ENCODE measurements at places on chromosomes 3 and 15.

GRCh38 chr15:31977812-31978661 is 52.3 kb upstream of the CHRNA7 start:
- DNase-seq = peak; percentile 55

DNA sequence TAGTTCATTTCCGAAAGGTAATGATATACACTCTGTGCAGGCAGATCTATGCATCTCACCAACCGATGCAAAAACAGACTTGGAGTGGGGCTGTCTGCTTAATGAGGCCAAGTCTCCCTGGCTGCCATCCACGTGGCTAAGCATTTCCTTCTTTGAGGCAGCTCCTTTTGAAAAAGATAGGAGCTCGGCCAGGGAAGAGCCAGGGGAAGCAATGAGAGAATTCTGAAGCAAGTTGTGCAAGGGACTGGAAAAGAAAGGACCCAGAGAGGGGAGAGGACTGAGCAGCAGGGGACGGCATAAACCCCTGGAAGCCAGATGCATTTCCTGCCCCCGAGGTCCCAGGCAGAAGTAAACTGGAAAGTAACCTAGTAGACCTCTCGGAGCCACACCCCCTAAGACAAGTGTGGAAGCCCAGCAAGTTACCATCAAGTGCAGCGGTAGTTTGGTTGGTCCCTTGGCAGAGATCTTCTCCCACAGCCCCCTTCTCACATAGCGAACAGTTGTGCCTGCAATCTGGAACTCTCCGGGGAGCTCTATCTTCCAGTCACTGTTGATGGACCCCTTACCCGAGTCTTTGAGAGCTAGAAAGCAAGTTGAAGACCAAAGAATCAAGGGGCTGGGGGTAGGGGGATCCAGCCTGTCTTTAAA is 288.2 kb downstream of the ADAMTS17 start:
- DNase-seq = no peak

DNA sequence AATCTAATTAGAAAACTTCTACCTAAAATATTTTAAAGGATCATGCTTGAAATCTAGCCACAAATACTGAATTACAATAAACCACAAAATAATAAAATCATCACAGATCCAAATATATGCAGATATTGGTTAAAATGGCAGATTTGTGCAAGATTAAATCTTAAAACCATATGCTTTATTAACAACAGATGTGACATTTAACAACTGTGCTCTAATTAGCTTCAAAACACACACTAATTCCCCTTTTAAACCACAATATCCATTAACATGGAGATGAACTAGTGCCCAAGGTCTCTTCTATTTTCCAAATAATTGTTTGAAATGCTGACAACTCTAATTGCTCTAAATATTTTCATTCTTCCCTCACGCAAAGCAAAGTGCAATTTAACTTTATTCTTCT is 1530.3 kb downstream of the SI start:
- no peak for DNase-seq

GRCh38 chr3:18144571-18144970 is 280.6 kb downstream of the SATB1 start:
- DNase-seq = no peak

- DNase-seq = no peak
Measured at GRCh38 chr15:78213425-78213750, 21.0 kb downstream of the ACSBG1 start.

GRCh38 chr3:172129850-172130716 is 90.7 kb downstream of the FNDC3B start:
- peak; percentile 93 for DNase-seq

Data from kidney capillary endothelial cell (primary cell).